Stimulated activated CD8-positive, alpha-beta memory T cell treated with anti-CD3 and anti-CD28 coated beads, Interleukin-4, amount 100 ng/mL, for 1 hour (primary cell): ENCODE measurements at places on chromosomes 4 and X.

DNA sequence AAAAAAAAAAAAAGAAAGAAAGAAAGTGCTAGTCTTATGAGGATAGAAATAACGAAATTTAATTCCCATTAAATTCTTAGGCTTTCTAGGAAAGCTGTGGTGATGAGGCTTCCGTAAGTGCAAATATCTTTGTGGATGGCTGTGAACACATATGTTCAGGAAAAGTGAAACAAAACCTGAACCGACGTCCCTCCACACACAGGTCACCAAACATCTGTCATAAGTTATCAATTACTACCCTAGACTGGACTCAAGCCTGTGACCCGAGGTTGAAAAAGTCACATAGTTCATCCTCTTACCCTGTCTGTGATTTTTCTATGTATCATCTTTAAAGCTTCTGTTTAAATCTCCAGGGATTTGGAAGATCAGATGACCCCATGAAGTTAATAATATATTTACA lies 24.8 kb downstream of the HHIP start:
- no peak for DNase-seq

DNA sequence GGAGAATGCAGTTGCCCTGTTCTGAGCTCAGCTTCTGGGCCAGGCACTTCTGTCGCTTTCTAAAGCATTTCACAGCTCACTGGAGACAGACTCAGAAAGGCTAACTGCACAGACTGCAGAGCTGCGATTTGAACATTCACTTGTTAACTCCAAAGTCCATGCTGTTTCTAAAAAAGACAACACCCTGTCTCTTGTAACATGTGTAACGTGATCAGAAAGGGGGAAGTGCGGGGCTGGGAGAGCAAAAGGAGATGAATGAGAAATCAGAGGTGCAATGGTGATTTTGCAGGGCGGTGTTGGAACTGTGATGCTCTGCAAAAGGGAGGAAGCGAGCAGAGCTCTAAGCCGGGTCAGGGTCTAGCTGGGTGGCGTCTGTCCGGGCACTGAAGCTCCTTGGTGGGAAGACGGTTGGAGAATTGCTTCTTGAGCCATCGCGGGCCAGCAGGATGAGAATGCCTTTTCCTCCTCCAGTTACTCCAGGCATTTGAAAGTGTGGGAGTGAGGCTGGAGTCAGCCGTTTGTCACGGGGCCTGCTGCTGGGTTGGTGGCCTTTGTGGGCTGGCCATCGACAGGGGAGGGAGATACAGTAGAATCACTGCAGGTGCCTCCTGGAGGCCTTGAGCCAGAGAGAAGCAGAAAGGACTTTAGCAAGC lies 20.3 kb downstream of the TBC1D14 start:
- DNase-seq = no peak

DNA sequence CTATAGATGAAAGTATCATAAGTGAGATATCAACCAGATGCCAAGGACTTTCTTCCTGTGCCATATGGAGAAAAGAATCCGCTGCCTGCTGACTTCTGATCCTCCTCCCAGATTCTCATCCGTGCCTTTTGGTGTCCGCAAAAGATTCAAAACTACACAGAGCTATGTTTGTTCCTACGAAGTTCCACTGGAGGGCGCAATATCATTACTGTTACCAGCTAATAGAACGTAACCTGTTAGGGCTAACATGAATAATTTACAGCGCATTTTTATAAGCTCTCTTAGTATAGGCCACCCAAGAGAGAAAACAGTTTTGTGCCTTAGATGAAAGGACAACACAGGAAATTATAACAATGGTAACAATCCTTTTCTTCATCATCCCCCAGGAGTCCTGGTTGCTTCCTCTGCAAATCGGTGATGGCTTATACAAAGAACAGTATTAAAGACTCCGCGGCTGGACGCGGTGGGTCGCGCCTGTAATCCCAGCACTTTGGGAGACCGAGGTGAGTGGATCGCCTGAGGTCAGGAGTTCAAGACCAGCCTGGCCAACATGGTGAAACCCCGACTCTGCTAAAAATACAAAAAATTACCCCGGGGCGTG lies 22.8 kb upstream of the CENPVL3 start:
- no peak for DNase-seq

DNA sequence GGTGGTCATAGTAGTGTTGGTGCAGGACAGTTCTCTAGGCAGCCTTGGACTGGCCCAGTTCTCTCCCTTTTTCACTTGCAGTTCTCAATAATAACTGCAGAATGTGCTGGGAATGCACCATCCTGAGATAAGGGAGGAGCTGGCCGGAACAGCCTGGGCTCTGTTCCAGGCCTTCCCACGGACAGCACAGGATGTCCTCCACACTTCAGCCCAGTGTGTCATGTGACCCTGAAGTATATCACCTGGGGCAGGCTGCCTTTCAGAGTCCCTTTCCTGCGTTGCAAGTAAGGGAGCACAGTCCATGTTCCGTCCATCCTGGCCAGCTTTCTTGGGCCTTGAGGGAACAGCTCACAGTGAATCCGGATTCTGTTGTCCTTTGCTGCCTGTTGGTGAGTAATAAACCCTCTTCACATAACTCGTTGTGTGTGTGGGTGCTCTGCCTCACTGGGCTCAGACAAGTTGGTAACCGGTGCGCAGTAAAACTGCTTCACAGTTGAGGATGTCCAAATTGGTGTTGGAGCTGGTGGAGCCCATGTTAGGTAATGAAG lies 32.3 kb upstream of the BBS12 start:
- DNase-seq = no peak

GRCh38 chr4:160969925-160970324 lies 1193.9 kb downstream of the FSTL5 start:
- no peak for DNase-seq

GRCh38 chr4:126341927-126342326 lies 1027.2 kb downstream of the FAT4 start:
- no peak for DNase-seq

DNA sequence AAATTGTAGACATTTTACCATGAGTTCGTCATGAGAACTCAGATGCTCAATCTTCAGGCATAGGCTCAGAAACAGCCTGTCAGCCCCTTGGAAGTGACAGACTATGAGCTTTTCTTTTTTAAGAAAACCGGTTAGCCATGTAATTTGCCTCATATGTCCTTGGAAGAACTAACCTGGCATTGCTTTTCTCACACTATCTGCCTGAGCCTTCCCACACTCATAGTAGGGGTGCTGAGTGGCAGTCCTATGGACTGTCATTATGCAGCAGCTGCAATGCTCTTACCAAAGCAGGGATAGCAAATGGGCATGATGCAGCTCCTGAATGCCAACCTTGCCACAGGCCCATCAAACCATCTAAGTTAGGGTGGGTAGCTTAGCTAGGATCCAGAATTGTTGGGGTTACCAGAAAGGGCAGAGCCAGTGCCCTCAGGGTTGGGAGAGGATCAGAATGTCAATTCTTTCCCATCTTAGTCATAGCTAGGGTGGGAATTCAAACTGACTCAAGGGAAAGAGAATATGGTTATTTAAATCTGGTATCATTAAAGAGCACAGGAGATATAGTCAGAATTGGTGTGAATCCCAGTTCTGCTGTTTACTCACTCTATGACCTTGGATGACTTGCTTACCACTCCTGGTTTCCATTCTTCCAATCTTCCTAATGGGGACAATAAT lies 230.6 kb upstream of the CPEB2 start:
- DNase-seq = no peak

GRCh38 chrX:6386837-6387236 lies 148.1 kb downstream of the VCX3A start:
- DNase-seq = no peak

GRCh38 chr4:125727931-125728330 lies 413.2 kb downstream of the FAT4 start:
- DNase-seq = no peak

DNA sequence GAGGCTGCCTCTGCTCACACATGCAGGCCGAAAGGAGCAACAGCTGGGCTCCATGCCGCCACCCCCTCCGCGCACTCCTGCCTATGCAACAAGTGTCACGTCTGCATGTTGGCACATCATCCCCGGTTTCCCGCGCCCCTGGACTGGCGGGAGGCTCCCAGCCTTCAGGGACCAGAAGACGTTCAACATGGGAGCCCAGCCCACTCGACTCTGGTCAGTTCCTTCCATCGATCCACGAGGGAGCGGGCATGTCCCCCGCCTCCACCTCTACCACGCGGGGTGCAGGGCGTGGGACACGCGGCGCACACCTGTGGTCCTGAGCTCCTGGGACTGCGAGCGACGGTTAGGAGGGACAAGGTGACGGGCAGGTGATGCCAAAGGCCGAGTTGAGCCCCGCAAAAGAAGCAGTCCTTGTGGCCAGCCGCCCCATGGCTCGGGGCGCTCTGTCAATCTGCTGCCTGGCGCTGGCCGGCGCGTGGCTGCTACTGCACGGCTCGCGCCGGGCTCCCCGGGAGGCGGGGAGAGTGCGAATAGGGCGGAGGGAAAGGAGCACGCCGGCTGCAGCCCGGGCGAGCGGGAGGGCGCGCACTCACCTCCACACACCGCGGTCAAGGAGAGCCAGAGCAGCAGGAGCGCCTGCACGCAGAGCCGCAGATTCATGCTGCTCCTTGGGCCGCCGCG lies 645 bp downstream of the APLN start:
- DNase-seq = no peak

DNA sequence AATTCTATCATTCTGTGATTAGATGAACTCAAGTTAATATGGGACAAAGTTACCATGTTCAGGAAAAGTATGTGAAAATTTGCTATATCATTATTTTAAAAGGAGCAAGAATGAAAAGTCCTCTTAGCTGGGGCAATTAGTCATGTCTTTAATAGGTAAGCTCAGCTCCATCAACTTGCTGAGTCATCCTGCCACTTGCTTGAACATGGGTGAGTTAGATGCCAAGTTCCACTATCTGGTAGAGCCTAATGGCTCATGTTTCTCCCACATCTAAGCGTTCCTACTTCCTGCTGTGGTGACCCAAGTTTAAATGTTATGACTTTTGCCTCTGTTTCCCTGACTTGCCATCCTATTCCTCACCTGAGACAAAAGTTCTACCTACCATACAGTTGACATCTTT lies 276.8 kb downstream of the ZNF674 start:
- no peak for DNase-seq

DNA sequence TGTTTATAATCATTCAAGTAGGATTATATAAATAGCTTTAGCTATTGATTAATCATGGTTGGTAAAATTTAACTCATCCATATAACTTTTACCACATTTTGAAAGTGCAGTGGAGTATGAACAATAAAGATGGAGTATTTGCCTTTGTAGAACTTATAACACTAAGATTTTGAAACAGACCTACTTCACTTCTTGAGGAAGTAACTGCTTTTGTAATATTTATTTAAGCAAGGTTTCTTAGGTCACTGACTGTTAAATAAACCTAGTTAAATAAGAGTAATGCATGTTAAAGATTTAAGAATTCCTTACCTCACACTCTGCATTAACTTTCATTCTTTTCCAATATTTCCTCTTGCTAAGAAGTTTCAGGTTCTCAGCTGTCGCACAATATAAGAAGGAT lies 242.5 kb downstream of the CFAP299 start:
- DNase-seq = no peak

DNA sequence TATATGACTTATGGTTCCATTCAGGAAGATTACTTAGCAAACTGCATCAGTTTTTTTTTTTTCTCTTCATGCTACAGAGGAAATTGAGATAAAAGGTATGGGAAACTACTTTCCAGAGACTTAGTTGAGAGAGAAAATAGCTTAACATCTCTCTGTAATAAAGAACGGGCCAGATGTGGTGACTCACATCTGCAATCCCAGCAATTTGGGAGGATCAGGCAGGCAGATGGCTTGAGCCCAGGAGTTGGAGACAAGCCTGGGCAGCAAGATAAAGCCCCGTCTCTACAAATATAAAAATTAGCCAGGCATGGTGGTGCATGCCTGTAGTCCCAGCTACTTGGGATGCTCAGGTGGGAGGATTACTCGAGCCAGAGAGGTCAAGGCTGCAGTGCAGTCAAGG lies 271.2 kb upstream of the TENM3 start:
- DNase-seq = no peak

- DNase-seq = no peak
Measured at GRCh38 chr4:47715716-47716416, 122.0 kb downstream of the CORIN start.

DNA sequence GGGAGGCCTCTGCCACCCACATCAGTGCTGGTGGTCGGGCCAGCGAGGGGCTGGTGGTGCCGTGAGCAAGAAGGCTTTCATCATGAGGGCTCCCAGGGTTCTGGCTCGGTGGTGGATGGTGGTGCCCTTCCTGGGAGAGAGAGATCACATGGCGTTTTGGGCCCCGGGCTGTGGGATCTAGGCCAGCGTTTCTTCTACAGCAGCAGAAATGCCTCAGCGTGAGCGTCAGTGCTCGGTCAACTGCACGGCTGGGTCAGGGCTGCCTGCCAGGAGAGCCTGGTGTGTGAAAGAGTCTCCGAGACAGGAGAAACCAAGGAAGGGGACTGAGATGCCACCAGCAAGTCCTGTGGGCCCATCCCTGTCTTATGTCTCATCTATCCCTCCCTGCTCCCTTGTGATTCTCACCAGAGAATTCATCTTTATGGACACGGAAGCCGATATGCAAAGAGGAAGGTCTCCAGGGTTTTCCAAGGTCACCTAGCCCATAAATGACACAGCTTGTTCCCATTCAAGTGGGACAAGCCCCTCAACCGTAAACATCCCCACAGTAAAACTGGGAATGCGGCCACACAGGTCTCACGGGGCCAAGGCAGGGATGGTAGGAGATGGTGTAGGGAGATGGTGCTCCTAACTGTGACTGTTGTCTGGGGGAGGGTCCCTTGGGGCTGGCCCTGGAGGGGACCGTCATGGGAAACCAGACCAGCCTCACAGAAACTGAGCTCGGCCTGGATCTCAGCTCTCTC lies 99.2 kb downstream of the SORCS2 start:
- DNase-seq = no peak

DNA sequence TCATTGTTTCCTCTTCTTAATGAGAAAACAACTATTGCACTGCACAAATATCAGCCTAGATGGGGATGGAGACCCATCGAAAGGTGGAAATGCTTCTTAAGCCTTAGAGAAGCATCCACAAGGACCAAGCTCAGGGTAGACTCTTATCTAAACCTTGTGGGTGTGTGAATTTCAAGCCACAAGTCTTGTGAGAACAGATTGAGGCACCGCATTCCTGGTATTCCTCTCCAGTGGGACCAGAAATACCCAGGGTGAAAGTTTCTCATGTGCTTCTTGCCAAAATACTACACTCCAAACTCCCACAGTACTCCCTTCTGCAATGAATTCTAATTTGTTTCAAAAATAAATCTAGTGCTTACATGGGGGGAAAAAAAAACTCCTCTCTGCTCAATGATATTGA lies 375.6 kb downstream of the PDGFC start:
- no peak for DNase-seq
